CD4-positive, alpha-beta T cell treated with Interleukin-4 for 4 hours (primary cell): ENCODE measurements at places on chromosomes 12 and 14.

DNA sequence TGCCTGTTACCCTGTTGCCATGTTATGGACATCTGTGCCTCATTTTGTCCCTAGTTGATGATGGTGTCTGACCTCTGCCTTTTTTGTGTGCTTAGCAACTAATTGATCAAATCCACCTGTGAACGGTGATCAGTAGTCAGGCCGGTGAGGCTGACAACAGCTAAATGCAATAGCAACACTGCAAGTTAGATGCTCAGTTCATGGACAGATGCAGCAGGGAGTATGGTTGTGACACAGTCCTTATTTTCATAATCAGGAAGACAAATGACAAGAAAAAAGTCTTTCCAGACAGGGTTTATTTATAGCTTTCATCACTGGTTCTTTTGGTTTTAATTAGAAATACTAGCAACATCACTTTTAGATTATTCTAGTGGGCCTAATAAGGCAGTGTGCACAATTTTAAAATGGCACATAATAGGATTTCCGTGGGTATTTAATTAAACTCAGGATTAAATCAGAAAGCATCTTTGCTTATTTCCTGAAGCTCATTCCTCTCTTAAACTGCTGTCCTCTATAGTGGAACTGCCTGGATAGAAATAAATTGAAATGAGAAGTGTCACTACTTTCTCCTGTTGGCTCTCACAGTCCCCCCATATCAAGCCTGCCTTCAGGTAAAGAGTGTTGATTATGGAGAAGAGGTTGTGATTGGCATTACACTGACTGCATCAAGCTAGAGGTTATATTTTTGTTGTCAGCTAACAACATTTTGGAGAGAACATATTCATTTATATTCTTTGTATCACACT, 281.1 kb upstream of the NAV3 start:
- no peak for DNase-seq

DNA sequence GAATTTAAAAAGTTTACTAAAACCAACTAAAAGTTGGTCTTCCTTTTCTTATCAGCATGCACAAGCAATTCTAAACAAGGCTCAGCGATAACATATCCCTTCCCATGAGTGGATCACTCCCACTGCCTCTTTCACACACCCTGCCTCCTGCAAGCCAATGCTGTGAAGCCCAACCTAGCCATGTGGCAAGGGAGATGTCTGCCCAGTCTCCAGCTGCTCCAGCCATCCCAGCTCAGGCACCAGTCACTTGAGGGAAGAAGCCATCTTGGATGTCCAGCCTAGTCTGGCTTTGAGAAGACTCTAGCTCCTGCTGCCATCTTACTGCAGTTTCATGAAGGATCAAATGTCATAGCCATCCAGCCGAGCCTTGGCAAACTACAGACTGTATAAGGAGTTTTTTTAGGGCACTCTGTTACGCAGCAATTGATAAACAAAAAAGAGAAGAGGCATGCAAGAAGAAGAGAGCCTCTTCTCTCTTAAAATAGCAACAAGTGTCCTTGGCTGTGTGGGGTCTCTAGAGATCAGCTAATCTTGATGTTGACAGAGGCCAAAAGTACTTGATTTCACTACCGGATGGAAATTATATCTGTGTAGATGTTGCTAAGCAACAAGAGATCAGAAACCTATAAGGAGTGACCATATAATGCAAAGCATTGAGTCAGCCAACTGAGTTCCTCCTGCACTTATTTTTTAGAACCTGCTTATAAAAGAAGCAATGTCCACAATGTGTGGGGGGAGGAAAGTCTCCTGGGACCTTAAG, 108.9 kb downstream of the PTCSC3 start:
- DNase-seq: no peak

- DNase-seq: no peak
These were observed 262.0 kb downstream of the MED13L start for GRCh38 chr12:116015525-116015924.

DNA sequence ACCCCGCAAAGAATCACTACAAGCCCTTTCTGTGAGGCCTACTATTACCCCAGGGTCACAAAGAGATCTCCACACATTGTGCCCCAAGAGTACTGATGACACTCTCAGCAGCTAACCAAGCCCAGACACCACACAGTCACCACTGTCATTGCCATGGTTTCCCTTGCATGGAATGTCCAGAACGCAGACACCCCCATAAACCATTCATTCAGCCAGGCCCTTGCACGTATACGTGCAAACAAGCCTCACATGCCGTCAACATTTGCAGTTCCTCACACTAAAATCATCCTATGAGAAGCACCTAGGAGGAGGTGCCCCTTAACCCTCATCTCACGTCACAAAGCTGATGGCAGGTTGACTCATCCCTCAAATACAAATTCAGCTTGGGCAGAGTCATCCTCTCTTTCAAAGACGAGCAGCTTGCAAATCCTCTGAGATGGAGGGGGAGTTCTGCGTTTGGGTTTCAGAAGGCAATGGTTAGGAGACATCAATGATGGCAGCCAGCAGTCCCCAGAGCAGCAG, 17.1 kb upstream of the KRT77 start:
- no peak for DNase-seq

DNA sequence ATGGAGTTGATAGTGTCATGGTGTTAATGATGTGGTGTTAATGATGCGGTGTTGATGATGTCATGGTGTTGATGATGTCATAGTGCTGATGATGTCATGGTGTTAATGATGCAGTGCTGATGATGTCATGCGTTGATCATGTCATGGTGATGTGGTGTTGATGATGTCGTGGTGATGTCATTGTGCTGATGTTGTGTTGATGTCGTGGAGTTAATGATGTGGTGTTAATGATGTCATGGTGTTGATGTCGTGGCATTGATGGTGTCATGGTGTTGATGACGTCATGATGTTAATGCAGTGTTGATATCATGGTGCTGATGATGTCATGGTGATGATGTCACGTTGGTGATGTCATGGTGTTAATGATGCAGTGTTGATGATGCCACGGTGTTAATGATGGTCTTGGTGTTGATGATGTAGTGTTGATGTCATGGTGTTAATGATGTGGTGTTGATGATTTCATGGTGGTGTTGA, 49.1 kb upstream of the RIMBP2 start:
- DNase-seq: no peak

- no peak for DNase-seq
These were observed 206.6 kb downstream of the CACNA1C start for GRCh38 chr12:2259369-2259768.

- no peak for DNase-seq
These were observed 22.1 kb downstream of the DMAC2L start for GRCh38 chr14:50334211-50334610.

- no peak for DNase-seq
These were observed 63.1 kb upstream of the SCN8A start for GRCh38 chr12:51527966-51528365.

DNA sequence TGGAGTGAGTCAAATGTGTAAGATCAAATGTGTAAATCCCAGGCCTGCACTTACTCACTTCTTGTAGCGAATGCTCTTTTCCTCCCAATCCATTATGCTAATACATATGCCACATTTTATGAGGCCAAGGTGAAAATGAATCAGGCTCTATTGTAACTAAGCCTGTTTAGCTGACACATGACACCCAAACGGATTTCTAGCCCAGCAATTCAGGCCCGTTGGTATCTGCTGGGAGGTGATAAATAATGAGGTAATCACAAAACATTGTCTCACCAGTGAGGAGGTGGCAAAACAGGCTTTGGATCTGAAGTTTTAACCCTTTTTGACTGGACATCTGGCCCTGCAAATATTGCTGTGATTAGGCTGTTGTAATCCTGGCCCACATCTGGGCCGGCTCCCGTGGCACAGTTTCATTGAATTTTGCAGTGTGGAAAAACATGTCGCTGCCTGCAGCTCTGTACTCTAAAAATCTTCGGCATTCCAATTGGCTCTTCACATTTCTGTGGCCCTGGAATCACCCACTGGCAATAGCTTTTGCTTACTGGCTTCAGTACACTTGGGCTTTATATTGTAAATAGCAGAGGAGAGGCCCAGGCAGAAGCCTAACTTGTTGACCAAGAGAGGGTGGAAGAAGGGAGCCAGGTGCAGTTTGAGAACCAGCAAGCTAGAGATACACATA, 106.1 kb downstream of the PAX9 start:
- DNase-seq: no peak

GRCh38 chr12:402029-402389, 565 bp downstream of the CCDC77 start:
- no peak for DNase-seq

DNA sequence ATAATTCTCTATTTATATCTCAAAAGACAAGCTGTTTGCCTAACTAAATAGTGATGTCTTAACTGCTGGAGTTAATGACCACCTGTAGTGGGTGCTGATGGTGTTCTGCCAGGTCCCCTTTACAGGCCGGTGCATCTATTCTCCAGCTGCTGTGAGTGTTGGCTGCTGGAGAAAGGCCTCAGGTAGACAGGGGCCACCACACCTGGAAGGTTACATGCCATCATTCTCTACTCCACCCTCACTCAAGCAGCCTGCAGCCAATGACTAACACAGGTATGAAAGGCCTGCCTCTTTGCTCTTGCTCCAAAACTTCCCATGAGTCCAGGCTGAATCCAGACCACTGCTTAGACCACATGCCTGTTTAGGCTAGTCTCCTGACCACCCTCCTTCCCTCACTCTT, 73.9 kb downstream of the RPS6KA5 start:
- no peak for DNase-seq

DNA sequence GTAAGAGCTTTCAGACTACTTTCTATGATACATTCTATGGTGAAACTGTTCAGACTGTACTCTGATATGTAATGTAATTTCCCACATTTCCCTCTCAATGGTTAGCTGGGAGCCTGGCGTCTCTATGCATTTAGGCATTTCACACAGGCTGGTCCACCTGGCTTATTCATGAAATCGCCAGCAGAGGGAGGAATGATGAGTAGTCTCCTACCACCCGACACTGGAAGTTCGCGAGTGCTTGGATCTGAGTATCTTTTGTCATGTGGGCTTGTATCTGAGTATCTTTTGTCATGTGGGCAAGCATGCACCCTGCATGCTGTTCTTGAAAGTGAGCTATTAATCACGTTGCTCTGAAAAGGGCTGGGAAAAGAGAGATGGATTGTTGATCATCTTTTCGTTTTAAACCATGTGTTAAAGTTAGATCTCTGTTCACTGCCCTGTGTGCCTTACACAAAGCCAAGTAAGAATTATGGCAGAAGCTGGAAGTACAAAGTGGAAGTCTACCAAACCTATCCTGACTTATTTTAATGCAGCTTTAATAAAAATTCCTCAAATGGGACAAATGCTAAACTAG, 235.0 kb downstream of the ATP23 start:
- DNase-seq: no peak

GRCh38 chr12:102167821-102168604, 29.6 kb downstream of the PMCH start:
- no peak for DNase-seq

- no peak for DNase-seq
These were observed 57.7 kb downstream of the ADGRD1 start for GRCh38 chr12:131011165-131012079.

- no peak for DNase-seq
These were observed 24.5 kb downstream of the SSH1 start for GRCh38 chr12:108832730-108833354.

DNA sequence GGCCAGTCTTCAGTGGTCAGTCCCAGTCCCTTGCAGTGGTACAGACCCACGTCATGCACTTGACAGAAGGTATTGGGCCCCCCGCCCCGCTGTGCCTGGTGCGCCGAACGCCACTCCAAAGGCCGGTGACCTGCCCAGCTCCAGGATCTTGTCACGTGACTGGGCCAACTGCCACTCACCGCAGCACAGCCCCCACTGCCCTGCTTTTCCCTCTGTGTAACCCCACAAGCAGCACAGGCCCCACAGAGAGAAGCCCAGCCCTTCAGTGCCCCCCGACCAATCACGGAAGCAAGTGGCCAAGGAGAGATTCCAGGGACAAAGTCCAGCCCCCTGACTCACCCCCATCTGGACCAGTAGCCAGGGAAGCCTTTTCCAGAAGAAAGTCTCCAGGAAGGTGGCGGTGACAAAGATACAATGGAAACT, 498 bp downstream of the GPR132 start:
- peak; percentile 42 for DNase-seq

DNA sequence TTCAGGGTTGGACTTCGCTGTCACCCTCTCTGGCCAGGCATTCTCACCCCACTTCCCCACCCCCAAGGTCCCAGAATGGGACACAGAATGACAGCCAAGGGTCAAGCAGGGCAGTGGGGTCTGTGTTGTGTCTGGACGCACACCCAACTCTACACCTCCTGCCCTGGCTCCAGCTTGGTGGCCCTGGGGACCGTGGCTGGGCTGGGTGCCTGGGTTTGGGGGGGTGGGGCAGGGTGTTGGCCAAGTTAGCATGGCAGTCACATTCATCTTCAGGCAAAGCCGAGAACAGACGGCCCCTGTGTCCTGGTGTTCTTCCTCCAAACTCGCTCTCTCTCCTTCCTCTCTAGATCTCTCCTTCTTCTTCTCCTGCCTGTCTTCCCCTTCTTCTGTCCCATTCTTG, 5.6 kb downstream of the LRP1 start:
- no peak for DNase-seq

DNA sequence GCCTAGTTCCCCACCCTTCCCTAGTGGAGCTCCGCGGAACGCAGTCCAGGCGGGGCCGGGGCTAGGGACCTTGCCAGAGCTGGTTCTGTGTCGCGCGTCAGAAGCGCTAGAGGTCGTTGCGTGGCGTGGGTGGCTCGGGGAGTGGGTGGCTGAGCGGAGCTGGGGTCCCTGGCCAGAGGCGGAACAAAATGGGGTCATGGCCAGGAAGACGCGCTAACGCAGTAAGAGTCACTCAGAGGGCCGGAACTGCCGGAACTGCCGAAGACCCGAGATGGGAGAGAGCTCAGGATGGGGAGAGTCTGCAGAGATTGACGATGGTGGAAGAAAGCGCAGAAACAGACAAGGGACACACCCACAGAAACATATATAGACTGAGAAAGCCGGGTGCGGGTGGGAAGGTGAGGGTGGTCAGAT, 4.8 kb downstream of the DGKA start:
- DNase-seq: peak; percentile 23

- no peak for DNase-seq
These were observed 435.0 kb downstream of the GXYLT1 start for GRCh38 chr12:41709463-41710285.

DNA sequence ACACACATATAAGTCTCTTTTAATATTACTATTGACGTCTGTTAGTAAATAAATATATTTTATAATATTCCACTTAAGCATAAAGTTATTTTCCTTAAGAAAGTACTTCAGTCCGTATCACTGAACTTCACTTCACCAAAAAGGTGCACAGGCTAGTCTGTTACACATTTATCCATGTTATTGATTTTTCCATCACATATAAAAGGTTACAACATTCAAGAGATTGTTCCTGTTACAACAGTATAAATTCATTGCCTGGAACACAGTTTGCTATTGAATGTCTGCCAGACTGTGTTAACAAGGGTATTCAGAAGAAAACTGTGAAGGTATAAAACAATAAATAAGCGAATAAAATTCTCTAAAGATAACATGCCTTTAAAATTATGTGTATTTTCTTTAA, 175.9 kb downstream of the NTS start:
- no peak for DNase-seq
